ENCODE measurements at places on chromosomes 3 and 15.

GRCh38 chr3:44920081-44920480, 45.7 kb downstream of the TGM4 start:
- no peak for DNase-seq

DNA sequence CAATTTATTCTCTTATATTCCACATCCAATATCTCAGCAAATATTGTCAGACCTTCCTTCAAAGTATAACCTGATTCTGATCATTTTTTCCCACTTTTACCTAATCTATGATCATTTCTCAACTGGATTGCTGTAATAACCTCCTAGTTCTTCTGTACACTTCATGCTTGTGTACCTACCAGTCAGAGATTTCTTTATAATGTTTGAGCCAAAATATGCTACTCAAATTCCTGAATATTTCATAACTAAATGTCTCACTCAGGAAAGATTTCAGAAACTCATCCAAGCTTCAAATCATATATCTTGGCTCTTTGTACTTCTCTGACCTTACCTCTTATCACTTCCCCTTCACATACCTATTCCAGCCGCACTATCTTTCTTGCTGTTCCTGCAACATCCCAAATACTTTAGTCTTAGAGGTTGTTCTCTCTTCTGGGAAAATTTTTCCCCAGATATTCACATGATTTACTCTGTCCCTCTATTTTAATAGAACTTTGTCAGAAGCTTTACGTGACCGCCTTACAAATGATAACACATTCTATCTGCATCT, 20.0 kb downstream of the BCHE start:
- DNase-seq: no peak

DNA sequence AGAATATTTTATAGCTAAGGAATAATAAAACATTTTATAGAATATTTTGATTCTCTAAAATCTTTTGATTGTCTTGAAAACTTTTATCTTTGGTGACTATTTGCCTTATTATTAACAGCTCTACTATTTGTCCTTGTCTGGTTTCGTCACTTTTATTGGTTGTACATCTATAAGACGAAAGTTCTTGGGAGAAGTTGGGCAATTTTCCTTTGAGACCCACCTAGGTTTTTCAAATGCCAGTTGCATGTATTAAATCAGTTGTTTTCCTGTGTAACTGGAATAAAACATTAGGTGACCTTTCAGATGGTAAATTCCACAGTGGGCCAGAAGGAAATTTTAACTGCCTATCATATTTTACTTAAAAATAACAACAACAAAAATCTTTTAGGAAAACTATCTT, 1245.7 kb downstream of the SI start:
- DNase-seq: no peak

GRCh38 chr3:143269741-143270140, 150.2 kb downstream of the CHST2 start:
- DNase-seq: no peak

DNA sequence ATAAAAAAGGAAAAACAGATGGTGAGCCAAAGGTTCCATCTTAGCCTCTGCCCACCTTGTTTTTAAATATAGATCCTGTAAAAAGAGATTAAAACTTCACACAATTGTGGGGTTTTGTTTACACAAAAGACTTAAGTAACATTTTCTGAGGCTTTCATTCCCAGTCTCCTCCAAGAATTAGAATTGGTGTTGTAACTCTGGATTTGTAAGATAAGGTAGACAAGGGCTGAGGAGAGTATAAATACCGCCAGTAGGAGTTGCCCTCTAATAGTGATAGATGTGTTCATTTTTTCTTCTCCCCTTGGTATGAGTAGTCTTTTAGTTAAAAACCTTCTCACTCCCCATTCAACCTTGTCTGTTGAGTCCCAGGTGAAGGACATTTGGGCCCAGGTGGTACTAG, 8.5 kb downstream of the MINDY2 start:
- DNase-seq: no peak

DNA sequence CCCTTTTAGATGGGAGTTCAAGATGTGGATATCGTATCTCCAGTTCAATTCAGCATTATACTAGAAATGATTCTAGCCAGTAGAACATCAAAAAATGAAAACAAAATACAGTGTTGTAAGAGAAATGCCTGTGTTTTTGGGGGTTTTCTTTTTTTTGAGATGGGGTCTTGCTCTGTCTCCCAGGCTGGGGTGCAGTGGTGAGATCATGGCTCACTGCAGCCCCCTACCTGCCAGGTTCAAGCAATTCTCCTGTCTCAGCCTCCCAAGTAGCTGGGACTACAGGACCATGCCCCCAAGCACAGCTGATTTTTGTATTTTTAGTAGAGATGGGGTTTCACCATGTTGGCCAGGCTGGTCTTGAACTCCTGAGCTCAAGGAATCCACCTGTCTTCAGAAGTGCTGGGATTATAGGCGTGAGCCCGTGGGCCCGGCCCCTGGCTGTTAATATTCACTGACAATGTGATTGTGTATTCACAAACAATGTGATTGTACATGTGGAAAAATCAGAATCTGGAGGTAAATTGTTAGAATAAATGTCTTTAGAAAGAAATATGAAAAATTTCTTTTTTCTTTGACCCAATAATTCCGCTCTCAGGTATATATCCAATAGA, 59.0 kb downstream of the ARIH1 start:
- DNase-seq: no peak

- no peak for DNase-seq
Measured at GRCh38 chr15:59438625-59439290, 772 bp downstream of the FAM81A start.

DNA sequence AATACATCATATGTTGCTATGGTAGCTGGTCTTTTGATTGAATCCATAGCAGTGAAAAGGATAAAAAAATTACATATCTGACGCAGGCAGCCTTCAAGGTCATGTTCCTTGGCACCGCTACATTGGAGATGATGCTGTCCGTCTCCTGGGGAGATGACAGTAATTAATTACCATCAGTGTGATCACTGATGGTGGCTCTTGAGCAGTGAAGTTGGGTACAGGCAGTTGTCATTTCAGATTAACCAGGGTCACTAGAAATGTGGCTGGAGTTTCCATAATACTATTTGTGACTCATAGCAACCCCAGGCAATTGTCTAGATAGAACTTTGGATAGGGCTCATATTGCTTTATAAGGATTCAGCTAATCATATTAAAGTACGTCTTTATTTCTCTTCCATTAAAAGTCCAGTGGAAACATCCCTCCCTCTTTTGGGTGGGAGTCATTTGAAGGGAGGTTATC, 136.3 kb downstream of the THSD4 start:
- DNase-seq: no peak

DNA sequence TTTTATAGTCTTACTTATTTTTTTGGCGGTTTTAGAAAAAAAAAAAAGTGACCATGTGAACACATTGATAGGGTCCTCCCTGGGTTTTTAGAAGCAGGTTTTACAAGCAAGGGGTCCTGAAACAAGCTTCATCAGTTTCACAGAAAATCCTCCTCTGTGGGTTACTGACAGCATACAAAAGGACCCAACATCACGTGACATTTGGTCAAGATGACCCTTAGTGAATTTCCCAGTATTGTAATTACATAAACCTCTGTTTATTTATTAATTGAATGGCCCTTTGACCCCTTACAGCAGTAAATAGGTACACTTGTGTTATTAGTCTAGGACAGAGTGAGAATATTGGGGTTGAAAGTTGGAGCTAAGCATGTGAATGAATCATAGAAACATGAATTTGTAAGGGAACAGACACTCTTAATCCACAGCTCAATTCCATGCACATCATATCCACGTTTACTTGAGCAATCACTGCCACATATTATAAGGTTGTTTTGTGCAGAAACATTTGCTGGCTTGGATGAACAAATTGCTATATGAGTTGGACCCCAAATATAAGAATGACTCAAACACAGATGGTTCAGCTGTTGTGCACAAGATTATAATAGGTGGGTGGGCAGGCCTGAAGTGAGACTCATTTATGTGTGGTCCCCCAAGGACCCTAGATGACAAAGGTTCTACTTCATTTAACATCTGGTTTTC, 137.5 kb downstream of the ZNF385D start:
- DNase-seq: no peak

DNA sequence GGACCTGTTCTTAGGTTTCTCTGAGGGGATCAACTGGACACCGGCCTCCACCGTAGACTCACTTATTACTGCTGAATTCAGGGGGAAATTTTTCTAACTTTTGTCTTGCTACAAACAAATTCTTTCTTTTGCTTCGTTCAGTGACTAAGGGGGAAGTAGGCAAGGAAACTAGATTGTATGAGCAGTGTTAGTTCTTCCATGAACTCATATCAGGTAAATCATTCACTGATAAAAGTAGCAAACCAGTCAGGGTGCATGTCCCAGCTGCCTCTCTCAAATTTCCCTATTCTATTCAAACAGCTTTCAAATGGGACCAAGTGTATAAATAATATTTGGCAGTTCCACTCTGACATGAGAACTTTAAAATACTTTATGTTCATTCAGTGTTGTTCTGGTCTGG, 7.3 kb upstream of the CCDC13 start:
- DNase-seq: no peak

GRCh38 chr3:28267984-28268849, 26.8 kb downstream of the CMC1 start:
- no peak for DNase-seq

DNA sequence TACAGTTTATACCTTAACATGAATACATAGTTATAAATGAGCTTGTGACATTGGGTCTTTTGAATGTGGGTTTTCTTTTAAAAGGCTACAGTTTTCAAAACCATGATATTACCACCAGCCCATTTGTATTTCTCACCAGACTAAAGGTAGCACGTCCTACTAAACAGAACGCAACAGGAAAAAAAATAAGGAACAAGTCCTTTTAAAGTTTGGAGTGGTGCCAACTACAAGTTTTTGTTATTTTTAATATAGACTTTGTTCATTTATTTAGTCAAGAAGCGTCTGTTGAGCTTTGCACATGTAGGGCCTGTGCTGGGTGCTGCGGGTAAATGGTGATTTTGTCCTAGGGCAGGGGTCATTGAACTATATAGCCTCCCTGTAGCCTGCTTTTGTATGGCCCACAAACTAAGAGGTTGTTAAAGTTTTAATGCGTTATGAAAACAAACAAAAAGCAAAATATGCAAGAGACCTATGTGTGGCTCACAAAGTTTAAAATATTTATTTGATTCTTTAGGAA, 164.4 kb downstream of the GHSR start:
- no peak for DNase-seq

- no peak for DNase-seq
Measured at GRCh38 chr3:184337399-184337714, at the start of gene FAM131A. Gene FAM131A (plus strand): TSS chr3:184337600. CDS start chr3:184337631, 31 bp downstream.

- no peak for DNase-seq
Measured at GRCh38 chr3:195123281-195123691, 147.7 kb downstream of the XXYLT1 start.

DNA sequence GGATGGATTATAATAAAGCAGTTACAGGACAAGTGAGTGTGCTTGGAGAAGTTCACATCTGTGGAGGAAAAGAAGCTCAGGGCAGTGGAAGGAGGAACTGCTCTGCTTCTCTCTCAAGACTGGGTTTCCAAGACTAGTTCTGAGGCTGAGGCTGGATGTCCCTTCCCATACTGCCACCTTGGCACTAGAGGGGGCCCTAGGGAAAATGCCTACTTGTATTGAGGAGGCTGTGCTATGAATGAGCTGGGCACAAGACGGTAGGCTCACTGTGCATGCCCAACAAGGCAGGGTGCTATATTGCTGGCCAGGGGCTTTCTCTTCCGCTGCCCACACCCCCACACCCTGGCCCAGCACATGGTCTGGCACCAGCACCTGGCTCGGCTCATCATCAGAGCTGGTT, 65.2 kb downstream of the SLCO2A1 start:
- DNase-seq: no peak

DNA sequence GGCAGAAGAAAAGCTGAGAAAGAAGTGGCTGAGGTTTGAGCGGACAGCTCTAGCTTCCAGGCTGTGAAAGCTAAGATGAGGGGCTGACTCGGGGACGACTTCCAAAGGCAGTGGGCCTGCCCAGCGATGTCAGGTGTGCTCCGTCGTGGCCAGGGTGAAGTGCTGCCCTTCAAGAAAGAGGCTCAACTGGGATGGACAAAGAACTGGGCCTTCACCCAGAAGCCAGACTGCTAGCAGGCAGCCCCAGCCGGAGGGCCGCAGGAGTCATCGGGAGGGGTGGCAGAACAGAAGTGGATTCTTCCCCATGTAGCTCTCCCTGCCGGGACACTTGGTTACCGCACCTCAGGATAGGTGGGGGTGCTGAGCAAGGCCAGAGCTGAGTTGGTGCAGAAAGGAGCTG, 13.1 kb upstream of the SEC13 start:
- DNase-seq: no peak

- no peak for DNase-seq
Measured at GRCh38 chr15:99712415-99712814, 20.8 kb downstream of the LYSMD4 start.

DNA sequence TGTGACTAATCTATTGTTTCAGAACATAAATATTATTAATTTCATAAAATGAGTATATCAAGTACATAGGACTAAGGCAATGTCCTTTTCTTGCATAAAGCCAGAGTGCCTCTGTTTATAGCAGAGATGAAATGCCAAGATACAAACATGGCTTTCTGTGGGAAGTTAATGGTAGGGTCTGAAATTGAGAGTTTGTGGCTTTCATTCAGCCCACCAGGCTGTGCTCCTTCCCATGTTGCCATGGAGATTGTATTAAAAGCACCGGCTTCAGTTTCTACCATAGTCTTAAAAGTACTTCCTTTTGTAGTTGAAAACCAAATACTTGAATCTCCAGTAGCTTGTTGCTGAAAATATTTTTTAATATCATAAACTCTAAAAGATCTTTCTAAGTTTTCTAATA, 114.0 kb downstream of the LRRC28 start:
- DNase-seq: no peak

GRCh38 chr3:68759526-68760035, 172.8 kb downstream of the TAFA4 start:
- no peak for DNase-seq

All from NCI-H510A treated with DMSO at 0.1 percent for 48 hours (cell line).